ENCODE measurements at places on chromosomes 2 and 18.

- DNase-seq = no peak
Observed at GRCh38 chr18:1435487-1435886, 530.8 kb downstream of the ADCYAP1 start.

- no peak for DNase-seq
Observed at GRCh38 chr2:232342635-232343565, 35.7 kb upstream of the ALPP start.

- no peak for DNase-seq
Observed at GRCh38 chr2:172307800-172308199, 119.6 kb upstream of the ITGA6 start.

DNA sequence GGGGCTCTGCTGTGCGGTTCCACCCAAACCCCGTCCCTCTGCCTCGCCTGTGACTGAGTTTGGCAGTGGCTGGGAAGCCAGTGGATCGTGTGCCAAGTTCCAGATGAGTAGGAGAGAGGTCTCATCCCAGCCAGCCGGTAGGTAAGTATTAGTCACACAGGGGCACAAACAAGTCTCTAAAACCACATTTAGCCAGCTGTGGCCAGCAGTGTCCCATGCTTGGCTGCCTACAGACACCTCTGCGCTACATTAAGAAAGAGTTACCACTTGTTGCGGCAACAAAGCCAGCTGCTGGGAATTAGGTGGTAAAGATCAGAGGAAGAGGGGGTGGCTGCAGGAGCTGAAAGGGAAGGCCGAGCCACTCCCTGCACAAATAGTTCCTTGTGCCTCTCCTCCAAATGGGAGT lies 81.2 kb downstream of the GATA6 start:
- DNase-seq = no peak

GRCh38 chr2:240453461-240454105 lies 18.1 kb downstream of the GPC1 start:
- DNase-seq = no peak

GRCh38 chr18:36744261-36744876 lies 84.4 kb downstream of the TPGS2 start:
- DNase-seq = no peak

DNA sequence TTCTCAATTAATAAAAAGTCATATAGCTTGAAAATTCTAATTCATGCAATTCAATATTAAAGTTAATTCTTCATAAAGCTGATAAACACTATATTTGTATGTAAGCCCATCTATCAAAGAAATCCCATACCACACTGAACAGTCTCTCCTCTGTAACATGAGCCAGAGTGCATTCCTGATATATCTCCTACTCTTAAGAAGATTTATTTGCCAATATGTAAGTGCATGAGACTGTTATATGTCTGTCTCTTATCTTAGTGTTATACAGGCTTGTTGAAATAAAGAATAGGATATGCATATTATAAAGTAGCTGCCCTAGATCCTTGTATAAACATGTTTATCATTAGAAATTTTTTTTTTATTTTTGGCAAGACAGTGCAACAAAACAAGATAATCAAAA lies 40.4 kb upstream of the TTC32 start:
- DNase-seq = no peak

DNA sequence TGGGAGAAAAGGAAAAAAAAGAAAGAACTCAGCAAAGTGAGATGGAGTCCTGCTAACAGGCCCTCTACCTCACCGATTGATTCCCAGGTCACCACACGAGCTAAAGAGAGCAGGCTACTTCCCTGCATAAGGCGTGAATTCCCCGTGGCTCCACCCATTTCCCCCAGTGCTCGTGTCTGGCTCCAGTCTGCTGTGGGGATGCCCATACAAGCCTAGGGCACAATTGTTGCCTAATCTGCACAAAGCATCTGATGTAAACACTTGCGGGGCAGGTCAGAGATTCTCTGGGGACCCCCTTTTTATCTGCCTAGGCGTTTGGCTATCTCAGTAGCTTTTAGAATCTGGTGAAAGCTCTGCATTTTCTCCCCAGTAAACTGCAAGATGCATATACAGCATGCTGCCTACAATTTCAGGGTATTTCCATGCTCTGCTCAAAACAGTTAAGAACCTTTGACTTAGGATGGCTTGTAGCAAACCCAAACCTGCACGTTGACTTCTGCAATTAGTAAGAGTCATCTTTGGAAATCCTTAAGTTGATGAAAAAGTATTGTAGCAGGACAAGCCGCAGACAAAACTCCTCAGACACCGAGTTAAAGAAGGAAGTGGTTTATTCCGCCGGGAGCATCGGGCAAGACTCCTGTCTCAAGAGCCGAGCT lies 34.8 kb downstream of the MYO3B start:
- no peak for DNase-seq

GRCh38 chr2:175478096-175478768 lies 296.7 kb upstream of the ATP5MC3 start:
- no peak for DNase-seq

- DNase-seq = no peak
Observed at GRCh38 chr18:5296706-5297320, 1.3 kb upstream of the ZBTB14 start.

GRCh38 chr18:61963705-61964104 lies 70.9 kb upstream of the RNF152 start:
- DNase-seq = no peak

DNA sequence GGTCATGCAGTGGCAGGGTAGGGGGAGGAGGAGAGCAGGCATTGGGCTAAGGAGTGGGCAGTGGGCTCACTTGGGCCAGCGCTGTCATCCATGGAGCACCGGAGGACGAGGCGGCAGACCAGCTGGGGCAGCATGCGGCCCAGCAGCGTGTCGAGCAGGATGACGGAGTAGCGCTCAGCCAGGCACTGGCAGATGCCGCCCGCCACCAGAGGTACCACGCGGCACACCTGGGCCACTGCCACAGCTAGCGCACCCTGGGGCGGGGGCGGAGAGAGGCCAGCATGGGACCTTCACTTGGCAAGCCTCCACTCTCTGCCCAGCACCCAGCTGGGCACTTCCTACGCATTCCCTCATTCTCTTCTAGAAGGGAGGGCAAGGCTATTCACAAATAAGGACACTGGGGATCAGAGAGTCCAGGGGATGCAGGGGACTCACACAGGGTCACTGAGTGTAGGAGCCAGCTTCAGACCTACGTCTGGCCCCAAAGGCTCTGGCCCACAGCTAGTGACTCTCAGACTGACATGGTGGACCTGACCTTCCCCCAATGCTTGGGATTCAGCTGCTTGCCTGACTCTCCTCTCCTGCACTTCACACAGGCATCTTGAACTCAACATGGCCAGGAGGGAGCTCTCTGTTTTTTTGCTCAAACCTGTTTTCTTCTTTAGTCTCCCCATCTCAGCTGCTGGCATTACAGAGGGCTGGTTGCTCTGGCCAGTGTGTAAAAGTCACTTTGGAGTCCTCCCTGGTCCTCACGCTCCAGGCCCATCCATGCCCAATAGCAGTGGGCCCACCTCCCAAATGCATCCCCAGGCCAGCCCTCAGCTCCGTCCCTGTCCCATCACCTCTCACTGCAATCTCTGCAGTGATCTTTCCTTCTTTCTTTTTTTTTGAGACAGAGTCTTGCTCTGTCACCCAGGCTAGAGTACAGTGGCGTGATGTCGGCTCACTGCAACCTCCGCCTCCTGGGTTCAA lies 4.1 kb downstream of the SFTPB start:
- no peak for DNase-seq

DNA sequence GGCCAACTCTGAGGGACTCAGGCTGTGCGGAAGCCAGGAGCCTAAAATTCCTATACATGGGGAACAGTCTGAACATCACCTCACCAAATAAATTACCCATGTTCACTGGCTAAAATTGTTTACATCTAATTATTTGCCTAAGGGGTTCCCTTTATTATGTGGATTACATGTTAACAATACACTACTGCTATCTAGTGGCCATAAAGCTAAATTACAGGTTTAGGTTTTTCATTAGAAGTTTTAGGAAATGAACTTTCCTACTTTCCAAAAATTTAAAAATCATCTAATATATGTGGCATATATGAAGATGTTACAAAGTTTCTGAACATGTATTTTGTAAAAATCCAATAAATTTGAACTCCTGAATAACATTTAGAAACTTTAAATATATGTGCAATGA lies 40.3 kb downstream of the PLA2R1 start:
- DNase-seq = no peak

DNA sequence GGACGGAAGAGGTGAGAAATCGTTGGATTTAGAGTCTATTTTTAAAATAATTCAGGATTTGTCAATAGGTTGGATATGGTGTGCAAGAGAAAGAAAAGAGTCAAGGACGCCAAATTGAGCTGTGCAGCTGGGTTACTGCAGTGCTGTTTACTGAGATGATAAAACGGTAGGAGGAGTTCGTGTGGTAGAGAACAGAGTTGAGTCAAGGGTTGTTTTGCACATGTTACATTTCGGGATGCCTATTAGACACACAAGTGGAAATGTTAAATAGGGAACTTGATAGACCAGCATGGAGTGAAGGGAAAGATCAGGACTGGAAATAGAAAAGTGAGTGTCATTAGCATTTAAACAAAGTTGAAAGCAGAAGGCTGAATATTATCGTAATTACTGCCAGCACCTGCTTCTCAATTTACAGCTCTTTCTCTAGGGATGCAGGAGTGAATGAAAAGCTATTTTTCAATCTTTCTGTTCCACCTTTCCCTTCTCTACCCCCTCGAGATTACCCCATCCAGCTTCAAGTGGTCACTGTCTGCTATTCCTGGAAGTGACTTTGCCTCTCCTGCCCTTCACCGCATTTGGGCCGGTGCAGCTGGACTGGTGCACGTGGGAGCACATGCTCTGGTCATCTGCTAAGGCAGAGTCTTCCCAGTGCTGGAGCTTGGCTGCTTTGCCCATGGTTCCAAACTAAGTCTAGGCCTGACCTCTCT lies 30.3 kb downstream of the GPR75 start:
- no peak for DNase-seq

- no peak for DNase-seq
Observed at GRCh38 chr2:85585781-85586105, 1.5 kb downstream of the VAMP5 start.

DNA sequence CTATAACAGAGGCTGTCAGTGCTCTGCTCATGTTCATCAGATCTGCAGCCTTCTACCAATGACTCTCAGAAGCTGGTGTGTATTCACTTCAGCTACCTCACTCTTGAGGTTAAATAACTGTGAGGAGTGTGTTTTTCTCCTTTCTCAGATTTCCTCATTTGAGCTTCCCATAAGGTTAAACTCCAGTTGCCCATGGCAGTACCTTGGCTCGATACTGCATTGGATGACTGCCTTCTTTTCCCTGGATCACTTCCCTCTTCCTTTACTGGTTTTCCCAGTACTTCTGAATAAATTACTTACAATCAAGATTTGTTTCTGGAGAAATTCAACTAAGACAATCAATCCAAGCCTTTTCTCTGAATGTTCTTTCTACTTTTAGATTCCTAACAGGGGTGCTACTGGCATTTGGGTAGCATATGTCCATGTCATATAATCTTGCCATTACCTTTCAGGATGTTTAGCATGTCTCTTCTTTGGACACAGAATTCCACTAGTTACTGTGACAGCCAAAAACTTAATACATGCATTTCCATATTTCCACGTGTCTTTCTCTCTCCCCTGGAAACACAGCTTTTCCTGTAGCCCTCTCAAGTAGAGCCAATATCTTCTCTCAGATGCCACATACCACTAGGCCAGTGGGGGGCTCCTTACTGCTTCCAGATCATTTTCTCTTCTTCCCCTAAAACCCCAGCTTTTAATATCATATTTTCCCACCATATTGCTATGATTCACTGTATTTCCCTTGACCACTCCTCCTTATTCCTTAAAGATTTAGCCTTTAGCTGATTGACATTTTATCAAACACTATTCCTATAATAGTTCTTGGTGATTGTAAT lies 15.0 kb upstream of the SPOPL start:
- DNase-seq = no peak

GRCh38 chr2:121185571-121186074 lies 99.4 kb downstream of the TFCP2L1 start:
- DNase-seq = no peak

- DNase-seq = no peak
Observed at GRCh38 chr2:47223980-47224379, 68.9 kb upstream of the STPG4 start.

GRCh38 chr2:166518634-166519390 lies 24.8 kb upstream of the SCN7A start:
- no peak for DNase-seq

DNA sequence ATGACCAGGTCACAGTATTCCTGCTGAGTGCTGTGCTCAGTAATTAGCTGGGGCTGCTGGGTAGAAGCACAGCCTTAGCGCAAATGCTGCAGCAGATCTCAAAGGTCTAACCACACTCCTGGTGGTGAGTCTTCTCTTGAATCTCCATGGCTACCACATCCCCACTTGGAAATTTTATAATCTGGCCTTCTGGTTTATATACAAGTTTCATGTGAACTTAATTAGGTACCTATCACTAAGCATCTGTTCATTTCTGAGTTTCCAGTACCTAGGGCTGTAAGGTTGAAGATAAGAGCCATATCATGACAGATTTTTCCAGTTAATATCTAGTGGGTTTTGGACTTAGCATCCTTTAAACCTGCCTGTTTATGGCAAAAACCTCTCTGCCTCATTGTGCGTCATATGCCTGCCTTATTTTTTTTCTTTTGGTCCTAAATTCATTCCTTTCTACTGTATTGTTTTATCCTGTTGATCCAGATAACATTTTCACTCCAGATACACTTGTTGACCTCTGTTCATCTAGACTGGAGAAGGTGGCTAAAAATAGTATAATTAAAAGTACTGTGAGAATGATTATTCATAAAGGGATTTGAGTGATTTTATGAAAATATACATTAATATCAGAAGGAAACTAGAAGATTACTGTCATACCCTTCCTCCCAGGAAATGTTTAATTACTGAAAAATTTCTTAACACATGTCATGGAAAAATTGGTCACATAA lies 168.4 kb upstream of the THUMPD2 start:
- DNase-seq = no peak

DNA sequence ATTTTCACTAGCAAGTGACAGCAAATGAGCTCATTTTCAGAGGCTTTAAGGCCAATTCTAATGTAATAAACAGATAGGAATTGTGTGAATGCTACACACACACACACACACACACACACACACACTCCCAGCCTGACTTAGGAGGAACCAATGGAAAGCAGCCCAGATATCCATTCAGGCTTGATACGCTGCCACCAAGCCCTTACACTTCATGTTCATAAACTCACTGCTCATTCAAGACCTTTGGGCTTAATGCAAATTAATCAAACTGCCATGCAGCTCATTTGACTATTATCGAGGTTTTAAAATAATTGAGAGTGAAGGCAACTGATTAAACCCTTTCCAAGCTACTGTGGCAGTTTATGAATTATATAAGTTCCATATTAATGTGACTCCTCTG lies 298.9 kb upstream of the NCKAP5 start:
- no peak for DNase-seq

DNA sequence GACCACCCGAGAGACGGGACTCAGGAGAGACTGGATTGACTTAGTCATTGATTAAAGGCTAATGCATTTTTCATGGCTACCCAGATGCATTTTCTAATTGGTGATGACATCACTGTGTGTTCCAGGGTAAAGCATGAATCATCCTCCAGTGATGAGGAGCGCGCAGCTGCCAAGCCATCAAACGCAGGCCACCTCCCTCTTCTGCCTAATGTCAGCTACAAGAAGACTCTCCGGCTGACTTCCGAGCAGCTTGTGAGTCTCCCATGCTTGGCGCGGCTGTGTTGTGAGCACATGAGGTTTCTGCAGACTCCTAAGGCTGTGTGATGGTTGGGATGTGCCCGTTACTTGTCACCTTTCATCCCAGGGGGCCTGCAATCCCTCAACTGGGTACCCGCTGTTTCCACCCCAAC lies 56.4 kb downstream of the LPIN1 start:
- no peak for DNase-seq

GRCh38 chr2:222304737-222305515 lies 6.1 kb upstream of the PAX3 start:
- no peak for DNase-seq

All from cortex of kidney (tissue), 1 donor.